ENCODE measurements at places on chromosomes 7 and 10.

DNA sequence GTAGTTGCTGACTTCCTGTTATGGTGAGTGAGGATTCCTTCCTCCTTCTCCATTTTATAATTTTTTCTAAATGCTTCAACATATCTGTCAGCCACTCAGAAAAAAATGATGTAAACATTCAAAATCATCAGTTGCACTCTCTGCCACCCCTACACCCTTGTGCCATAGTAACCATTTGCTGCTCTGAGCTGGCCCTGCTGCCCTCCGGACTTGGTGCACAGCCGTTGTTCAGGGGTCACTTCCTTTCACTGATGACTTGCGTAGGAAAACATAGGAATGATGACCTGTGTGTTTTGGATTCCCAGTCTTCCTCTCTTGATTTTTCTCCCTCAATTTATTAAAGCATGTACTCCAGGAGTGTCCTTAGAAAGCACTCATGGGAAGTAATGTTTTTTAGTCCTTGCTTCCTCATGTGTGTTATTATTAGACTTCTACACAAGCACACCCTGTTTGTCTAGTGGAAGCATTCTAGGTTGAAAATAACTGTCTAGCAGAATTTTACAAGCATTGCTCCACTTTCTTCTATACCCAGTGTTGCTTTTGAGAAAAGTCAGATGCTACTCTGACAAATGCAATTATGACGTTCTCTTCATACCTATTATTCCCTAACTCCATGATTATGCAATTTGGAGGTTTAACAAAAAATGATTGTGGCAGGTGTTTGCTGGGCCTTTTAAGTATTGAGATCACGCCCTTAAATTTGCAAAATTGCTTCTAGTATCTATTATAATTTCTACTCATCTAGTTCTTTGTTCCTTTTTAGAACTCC, 62.6 kb upstream of the MTPN start:
- no peak for DNase-seq

GRCh38 chr7:103445228-103446048, 569 bp downstream of the SLC26A5 start:
- DNase-seq, result no peak

DNA sequence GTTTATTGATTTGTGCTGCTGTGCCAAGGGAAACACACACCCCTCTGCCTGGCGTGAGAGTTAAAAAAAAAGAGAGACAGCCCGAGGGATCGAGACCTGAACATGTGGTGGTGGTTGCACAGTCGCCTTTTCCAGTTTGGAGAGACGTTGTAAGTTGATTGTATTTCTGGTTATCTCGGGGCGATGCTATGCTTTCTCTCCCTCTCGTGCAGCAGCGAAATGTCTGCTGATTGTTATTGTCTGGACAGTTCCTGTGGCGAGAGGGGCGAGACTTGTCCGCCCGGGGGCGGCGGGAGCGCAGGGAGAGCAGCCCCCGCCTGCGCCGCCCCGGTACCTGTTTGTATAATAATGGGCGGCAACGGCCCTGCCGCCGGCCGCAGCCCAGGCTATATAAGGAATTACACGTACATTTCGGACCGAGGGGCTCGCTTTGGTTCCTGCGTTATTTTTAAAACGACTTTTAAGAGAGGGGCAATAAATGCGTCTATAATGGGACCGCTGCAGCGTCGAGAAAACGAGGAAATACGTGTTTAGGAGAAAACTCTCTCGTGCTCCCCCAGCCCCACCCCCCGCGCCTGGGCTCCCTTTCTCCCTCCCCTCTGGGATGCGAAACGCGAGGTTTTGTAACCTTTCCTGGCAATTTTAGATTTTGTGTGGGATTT, 1.7 kb downstream of the ZEB1 start:
- no peak for DNase-seq

- no peak for DNase-seq
Measured at GRCh38 chr7:136937436-136937835, 69.0 kb downstream of the CHRM2 start.

- DNase-seq, result no peak
Measured at GRCh38 chr7:22723181-22723601, 3.8 kb upstream of the IL6 start.

- no peak for DNase-seq
Measured at GRCh38 chr10:73653701-73654100, 2.1 kb downstream of the SYNPO2L start.

DNA sequence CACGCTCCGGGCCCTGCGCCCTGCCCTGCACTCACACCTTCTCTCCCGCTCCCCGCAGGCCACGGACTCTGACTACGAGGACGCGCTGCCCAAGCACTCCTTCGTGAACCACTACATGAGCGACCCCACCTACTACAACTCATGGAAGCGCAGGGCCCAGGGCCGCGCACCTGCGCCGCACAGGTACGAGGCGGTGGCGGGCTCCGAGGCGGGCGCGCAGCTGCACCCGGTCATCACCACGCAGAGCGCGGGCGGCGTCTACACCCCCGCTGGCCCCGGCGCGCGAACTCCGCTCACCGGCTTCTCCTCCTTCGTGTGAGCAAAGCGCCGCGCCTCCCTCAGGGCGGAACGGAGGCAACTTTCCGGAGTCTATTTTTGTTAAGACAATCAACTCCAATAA, 417.0 kb upstream of the FOXK1 start:
- DNase-seq, result no peak

Data from AG09309 (cell line).